ENCODE measurements at places on chromosomes 5 and 9.

DNA sequence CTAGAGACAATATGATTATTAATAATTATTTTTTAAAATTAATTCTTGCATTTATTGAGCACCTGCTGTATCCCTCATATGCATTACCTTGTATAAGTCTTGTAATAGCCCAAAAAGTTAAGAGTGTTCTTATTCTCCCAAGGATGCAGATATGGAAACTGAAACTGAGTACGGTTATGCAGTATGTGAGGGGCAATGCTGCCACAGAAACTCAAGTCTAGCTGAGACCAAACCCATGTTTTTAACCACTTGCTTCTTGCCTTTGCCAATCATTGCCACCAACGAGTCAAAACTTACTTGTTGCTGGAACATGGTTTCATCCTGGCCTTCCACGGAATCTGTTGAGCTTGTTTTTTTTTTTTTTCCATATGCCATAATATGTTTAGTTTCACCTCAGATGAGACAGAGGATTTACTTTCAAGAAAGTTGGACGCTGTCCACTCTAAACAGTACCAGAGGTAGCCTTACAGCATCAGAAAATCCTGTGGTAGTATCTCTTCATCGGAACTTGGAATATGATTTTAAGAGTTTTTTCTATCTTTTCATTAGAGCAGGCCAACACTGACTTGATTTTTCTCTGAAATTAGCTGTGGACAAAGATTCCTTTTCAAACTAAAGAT is 27.9 kb downstream of the DOCK8 start:
- no peak for DNase-seq

DNA sequence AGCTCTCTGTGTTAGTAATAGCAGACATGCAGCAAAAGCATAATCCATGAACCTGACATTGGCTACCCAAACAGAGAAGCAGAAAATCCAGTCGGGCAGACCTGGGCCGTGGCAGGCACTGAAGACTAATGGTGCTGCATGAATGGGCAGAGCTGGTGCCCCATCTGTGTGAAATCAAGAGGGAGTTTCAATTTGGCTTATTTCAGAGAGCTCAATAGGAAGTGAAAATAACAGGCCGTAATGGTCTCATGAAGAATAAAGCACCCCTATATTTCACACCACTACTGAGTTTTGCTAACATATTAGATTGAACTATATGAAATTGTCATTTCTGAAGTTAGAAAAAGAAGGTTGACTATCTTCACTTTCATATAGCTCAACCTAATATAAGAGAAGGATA is 149.7 kb downstream of the ENC1 start:
- DNase-seq = no peak

DNA sequence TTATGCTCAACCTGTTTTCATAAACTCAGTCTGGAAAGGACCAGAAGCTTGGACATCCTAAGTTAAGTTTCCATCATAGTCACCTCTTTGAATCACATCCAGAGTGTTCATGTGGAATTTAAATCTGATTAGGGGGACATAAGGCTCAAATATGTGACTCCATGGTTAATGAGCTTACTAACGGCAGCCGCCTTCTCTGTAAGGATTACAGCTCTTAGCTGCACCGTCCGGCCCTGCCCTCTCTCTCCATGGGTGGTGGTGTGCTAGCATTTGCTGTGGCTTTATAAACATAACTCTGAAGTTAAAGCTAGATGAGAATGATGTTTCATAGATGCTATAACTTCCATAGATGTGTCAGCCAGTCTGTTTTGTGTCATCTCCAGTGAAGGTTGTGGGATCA is 156.5 kb downstream of the TRIO start:
- DNase-seq = no peak

DNA sequence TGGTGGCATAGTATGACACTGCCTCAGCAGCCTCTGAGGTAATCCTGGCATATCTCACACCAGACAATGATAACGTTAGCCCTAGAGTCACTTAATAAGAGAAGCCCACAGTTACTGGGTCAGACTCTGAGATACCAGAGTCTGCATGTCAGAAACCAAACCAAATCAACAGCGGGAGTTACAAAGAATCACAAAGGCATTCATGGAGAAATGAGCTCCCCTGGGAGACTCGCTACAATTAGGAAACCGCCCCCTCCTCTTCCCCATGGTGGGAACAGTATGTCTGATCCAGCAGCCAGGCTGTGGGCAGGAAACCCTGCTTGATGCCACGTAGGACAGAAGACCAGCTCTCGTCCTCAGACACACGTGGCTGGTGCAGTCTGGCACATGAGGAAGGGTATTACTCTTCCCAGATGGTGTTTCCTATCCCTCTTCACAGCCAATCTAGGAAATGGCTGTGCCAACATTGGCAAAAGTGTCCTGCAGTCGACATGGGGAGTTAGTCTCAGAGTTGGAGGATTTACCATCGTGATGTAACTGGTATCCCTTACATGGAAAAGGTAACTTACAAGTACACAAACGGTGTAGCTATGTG is 485.4 kb downstream of the ZNF608 start:
- no peak for DNase-seq

DNA sequence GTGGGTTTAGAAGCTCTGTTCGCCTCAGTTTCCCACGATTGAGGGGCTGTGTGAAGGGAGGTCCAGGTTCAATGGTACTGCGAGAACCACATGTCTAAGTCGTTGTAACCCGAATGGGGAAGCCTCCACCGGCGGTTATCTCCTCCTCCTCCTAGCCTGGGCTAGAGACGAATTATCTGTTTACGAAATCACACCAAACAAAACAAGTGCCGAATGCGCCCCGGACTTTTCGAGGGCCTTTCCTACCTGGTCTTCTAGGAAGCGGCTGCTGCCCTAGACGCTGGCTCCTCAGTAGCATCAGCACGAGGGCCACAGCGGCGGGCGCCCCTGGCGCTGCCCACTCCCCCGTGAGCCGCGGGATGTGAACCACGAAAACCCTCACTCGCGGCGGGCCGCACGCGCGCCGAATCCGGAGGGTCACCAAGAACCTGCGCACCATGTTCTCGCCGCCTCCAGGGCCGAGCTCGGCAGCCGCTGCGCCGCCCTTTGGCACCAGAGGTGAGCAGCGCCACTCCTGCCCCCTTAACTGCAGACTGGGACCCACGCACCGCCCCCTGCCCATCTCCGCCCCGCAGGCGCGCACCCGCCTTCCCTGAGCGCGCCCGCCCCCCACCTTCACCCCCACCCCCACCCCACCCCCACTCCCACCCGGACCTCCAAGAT is at the start of gene CDKN2A:
TSS of gene CDKN2A (minus strand) at position 500 of the 663 bp plus-strand sequence.
- no peak for DNase-seq

DNA sequence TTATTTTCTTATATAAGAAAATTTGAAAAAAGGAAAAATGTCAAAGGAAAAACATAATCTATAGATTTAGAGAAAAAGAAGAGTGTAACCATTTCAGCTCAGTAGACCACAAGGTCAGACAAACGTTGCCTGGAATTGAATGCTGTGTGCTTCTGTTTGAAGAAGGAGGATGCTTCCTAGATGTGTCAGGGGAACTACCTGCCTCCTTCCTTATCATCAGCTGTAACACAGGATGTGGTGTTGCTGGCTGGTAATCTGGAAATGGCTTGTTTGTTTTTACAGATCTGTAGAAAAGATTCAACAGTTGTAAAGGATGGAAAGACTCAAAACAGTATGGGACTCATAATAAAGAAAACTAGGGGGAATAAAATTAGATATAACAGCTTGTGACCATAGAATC is 160.7 kb upstream of the MEF2C start:
- DNase-seq = no peak

- no peak for DNase-seq
Measured at GRCh38 chr5:17670353-17670752, 36.1 kb downstream of the TAF11L14 start.

DNA sequence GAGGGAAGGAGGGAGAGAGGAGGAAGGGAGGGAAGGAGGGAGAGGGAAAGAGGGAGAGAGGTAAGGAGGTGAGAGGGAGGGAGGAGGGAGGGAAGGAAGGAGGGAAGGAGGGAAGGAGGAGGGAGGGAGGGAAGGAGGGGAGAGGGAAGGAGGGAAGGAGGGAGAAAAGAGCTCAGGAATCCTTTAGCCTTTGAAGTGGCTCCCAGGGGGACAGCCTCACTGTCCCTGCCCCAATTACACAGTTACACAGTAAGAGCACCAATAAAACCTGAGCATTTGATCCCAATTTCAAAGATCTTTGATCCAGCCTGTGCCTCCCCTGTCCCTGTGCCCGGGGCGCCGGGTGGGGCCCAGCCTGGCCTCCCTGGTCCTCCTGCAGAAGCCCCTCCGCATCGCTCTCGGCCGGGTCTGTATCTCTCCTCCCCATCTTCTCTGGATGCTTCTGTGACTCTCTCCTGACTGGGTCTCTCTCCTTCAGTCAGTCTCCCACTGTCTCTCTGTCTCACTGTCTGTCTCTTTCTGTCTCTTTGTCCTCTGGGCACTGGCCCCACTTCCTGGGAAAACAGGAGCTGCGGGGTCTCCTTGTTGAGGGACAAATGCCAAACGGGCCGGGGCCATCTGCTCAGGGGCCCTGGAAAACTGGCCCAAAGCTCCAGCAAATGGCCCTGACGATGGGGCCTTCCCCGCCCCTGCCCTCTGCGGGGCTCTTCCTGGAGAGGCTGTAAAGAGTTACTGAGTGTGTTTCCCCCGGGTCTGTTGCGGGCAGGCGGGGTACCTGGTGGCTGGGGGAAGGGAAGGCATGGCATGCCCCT is 54.2 kb upstream of the EGFL7 start:
- DNase-seq = no peak

DNA sequence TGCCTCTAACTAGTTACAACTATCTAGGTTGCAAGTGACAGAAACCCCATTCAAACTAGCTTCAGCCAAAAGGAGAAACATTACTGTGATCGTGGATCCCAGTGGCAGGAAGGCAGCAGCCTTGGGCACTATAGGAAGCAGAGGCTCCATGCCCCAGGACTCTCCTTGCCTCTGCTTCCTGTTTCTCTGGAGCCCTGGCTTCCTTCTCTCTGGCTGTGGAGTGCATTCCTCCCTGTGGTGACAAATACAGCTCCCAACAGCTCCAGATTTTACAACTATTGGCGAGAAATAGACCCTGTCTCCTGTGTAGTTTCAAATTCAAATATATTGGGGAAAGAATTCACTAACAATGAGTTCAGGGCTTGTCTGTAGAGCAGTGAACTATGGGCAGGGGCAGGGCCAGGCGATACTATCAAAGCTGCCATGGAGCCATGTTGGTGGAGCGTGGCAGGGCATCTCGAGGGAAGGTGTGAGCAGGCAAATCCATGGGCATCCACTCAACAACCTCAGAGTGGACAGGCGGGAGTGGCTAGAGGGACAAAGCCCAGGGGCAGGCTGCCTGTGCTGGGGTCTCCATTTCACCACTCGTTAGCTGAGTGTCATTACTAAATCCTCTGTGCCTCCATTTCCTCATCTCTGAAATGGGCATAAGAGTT is 189.5 kb downstream of the ERCC6L2 start:
- no peak for DNase-seq

DNA sequence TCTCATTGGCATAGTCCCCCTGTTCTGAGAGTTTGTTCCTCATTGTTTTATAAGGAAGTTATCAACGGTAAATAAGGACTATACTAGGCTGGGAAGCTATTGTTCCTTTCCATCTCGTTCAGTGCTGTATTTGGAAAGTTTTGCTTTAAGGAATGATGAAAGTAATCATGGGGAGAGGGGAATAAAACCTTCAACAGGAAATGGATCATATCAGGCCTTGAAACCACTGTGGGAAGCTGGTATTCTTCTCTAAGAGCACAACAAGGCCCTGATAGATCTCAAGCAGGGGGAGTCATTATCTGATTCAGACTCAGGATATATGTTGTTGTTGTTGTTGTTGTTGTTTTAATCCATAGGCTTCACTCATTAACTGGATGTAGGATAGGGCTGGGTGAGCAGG is 474.5 kb downstream of the ENC1 start:
- DNase-seq = no peak

DNA sequence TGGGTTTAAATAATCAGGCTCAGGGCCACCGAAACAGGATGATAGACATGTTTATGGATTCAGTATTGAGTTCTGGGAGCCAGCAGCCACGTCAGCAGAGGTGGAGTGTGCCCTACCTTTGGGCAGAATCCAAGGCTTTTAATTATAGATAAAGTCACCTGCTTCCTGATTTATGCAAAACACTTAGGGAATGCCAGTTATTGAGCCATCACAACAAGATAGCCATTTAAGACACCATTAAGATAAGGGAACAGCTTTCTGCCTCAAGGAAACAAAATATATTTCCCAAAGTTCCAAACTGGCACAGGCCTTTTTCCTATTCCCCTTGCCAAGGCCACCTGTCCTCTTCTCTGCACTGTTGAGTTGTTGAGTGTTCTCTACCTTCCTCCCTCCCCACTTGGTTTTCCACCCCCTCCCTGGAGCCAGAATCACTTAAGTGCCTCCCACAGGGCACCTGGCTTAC is 2.4 kb downstream of the CCL28 start:
- DNase-seq = no peak
